ENCODE measurements at places on chromosomes 3 and 15.

- DNase-seq, result no peak
- no peaks in the 10 kb centered on the region for H3K27me3 ChIP-seq
- no peak overlapping the region for H3K27ac ChIP-seq
- H3K36me3 ChIP-seq, result no peaks in the 10 kb centered on the region
- H3K4me1 ChIP-seq, result no peaks in the 10 kb centered on the region
These were observed 193.6 kb upstream of the GRM7 start for GRCh38 chr3:6667354-6667753.

DNA sequence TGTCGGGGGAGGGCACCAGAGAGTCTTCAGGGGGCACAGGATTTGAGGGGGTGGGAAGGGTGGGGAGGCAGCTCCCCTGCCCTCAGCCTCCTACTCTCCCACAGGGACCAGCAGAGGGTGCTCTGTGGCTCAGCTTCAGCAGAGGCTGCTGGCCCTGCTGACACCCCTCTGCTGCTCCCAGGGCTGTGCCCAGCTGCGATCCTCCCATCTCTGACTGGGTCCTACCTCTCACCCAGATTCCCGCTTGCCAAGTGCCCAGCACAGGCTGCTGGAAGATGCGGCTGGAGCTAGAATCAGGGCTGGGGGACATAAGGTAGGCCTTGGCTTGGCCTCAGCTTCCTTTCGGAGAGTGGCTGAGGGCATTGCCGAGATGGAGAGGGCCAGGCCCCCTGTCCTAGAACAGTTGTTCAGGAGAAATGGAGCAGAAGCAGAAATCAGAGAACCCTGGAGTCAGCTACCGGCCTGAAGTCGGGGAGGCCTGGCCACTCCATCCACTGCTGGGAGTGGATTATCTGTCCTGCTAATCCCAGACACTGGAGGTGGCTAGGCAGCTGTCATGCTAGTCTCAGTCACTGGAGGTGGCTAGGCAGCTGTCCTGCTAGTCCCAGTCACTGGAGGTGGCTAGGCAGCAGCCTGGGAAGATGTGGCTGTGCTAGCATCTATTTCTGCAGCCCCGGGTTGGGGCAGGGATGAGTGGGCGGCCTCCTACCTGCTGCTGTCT is 3.9 kb downstream of the GRM2 start:
- no peak overlapping the region for H3K27ac ChIP-seq
- no peaks in the 10 kb centered on the region for H3K36me3 ChIP-seq
- H3K27me3 ChIP-seq, result no peaks in the 10 kb centered on the region
- H3K4me1 ChIP-seq, result no peaks in the 10 kb centered on the region

- no peak overlapping the region for H3K27ac ChIP-seq
- H3K4me3 ChIP-seq, result no peak overlapping the region
- no peaks in the 10 kb centered on the region for H3K27me3 ChIP-seq
- H3K4me1 ChIP-seq, result no peaks in the 10 kb centered on the region
- no peak for DNase-seq
These were observed 116.8 kb downstream of the EPHB1 start for GRCh38 chr3:134911586-134912548.

- no peaks in the 10 kb centered on the region for H3K27me3 ChIP-seq
- no peaks in the 10 kb centered on the region for H3K4me1 ChIP-seq
- no peaks in the 10 kb centered on the region for H3K36me3 ChIP-seq
- no peak for DNase-seq
These were observed 849.7 kb downstream of the TBL1XR1 start for GRCh38 chr3:176347424-176348146.
